ENCODE measurements at places on chromosomes 1 and 21. TPM values are rescaled to one million over a fixed set of nuclear protein-coding genes. Genes with fewer than 3 reads are reported as not detected.

- DNase-seq = peak; percentile 74
- H3K4me3 ChIP-seq = no peak overlapping the region
- H3K36me3 ChIP-seq = no peaks in the 10 kb centered on the region
- peaks cover 22% of the 10 kb centered on the region for H3K27me3 ChIP-seq
Measured at GRCh38 chr1:117674521-117675400, 68.9 kb downstream of the TENT5C start.

DNA sequence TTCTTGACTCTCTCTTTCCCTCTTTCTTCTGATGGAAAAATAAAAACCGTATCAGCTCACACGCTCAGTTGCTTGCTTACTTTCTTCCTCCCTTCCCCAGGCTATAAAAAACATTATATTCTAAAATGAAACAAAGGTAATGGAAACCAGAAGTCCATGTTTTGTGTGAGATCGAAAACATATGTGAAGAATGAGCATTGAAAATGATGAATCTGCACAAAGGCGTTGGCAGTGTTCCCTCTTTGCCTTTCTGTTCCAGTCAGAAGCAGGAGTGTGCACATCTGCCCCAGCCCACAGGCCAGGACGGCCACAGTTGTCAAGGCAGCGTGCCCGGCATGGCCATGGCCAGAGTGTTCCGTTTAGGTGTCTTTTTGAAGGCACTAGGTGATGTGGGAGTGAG is 185.3 kb upstream of the USP24 start:
- no peak for DNase-seq
- no peak overlapping the region for H3K4me3 ChIP-seq
- H3K27me3 ChIP-seq = peaks cover 6% of the 10 kb centered on the region
- H3K4me1 ChIP-seq = no peaks in the 10 kb centered on the region
- no peak overlapping the region for H3K27ac ChIP-seq
- no peaks in the 10 kb centered on the region for H3K36me3 ChIP-seq

The LY9 gene
- total RNA-seq = 24.7 TPM

DNA sequence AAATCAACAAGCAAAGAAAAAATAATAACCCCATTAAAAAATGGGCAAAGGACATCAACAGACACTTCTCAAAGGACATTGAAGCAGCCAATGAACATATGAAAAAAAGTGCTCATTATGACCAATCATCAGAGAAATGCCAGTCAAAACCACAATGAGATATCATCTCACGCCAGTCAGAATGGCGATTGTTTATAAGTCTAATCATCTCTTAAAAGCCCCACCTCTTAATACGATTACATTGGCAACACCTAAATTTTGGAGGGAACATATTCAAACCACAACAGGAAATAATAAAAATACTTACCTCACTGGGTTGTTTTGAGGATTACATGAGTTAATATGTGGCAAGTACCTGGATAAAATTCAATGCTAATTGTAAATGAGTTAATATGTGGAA is 57.1 kb upstream of the PLPPR4 start:
- H3K36me3 ChIP-seq = no peaks in the 10 kb centered on the region
- no peak overlapping the region for H3K27ac ChIP-seq
- no peak overlapping the region for H3K4me3 ChIP-seq
- DNase-seq = no peak
- H3K27me3 ChIP-seq = no peaks in the 10 kb centered on the region
- no peaks in the 10 kb centered on the region for H3K4me1 ChIP-seq

- H3K27me3 ChIP-seq = no peaks in the 10 kb centered on the region
- H3K27ac ChIP-seq = no peak overlapping the region
- H3K4me3 ChIP-seq = no peak overlapping the region
- no peaks in the 10 kb centered on the region for H3K36me3 ChIP-seq
Measured at GRCh38 chr1:47906009-47906432, 91.2 kb downstream of the TRABD2B start.

DNA sequence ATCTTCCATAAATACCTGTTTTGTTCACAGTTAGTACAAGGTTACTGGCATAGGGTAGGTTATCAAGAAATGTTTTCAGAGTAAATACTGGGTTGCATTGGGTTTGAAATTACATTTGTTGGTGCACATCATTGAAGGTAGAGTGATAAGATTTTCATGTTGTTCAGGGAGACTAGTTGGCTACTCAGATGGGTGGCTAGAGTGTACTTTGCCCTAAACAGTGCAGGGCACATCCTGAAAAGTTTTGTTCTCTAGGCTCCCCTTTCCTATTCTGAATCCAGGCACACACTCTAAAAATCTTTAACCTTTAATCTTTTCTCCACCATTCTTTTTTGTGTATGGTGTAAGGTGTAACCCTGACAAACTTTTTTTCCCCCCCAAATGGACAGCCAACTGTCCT is 18.0 kb downstream of the POU2F1 start:
- no peak overlapping the region for H3K4me3 ChIP-seq
- H3K4me1 ChIP-seq = peaks cover 6% of the 10 kb centered on the region
- H3K27me3 ChIP-seq = no peaks in the 10 kb centered on the region

- H3K4me1 ChIP-seq = peaks cover 41% of the 10 kb centered on the region
- peak overlapping the region; percentile 26 for H3K27ac ChIP-seq
- peaks cover 38% of the 10 kb centered on the region for H3K36me3 ChIP-seq
- no peaks in the 10 kb centered on the region for H3K27me3 ChIP-seq
- peak overlapping the region; percentile 74 for H3K4me3 ChIP-seq
Measured at GRCh38 chr1:11924334-11925195, 1.7 kb downstream of the KIAA2013 start.

- H3K4me1 ChIP-seq = peaks cover 17% of the 10 kb centered on the region
- peak overlapping the region; percentile 63 for H3K27ac ChIP-seq
- H3K36me3 ChIP-seq = no peaks in the 10 kb centered on the region
- H3K27me3 ChIP-seq = no peaks in the 10 kb centered on the region
- DNase-seq = peak; percentile 24
Measured at GRCh38 chr1:7899741-7900140, 40.9 kb downstream of the TNFRSF9 start.

GRCh38 chr1:75587692-75588091 is 23.2 kb downstream of the SLC44A5 start:
- no peaks in the 10 kb centered on the region for H3K36me3 ChIP-seq
- DNase-seq = no peak
- H3K4me1 ChIP-seq = no peaks in the 10 kb centered on the region
- no peak overlapping the region for H3K27ac ChIP-seq

- H3K4me3 ChIP-seq = peak within 1 kb of the TSS; percentile 75
- H3K27ac ChIP-seq = peak within 1 kb of the TSS; percentile 56
- DNase-seq = peak; percentile 66
- H3K36me3 ChIP-seq = no peaks in the 10 kb centered on the region
Measured at GRCh38 chr1:226870401-226871279, at the start of gene PSEN2. Gene PSEN2 (plus strand): TSS chr1:226870616. CDS start chr1:226881908, 11,292 bp downstream.

GRCh38 chr1:162303004-162303344 is 73.7 kb downstream of the SPATA46 start:
- H3K4me3 ChIP-seq = no peak overlapping the region
- H3K36me3 ChIP-seq = no peaks in the 10 kb centered on the region
- no peak overlapping the region for H3K27ac ChIP-seq
- H3K4me1 ChIP-seq = no peaks in the 10 kb centered on the region

GRCh38 chr1:30232288-30232899 is 491.0 kb downstream of the MATN1 start:
- no peak overlapping the region for H3K27ac ChIP-seq
- H3K27me3 ChIP-seq = no peaks in the 10 kb centered on the region
- H3K4me1 ChIP-seq = no peaks in the 10 kb centered on the region

All from activated CD8-positive, alpha-beta T cell treated with anti-CD3 and anti-CD28 coated beads, Interleukin-2, amount 10 ng/mL, durations not matched to agents 7 days and 5 days (primary cell).